Stimulated activated CD4-positive, alpha-beta T cell treated with anti-CD3 and anti-CD28 coated beads, Interleukin-15, amount 100 ng/mL, for 1 hour (primary cell): ENCODE measurements at places on chromosomes 12 and 14.

GRCh38 chr12:96263449-96263902, 69.3 kb downstream of the ELK3 start:
- DNase-seq, result no peak

DNA sequence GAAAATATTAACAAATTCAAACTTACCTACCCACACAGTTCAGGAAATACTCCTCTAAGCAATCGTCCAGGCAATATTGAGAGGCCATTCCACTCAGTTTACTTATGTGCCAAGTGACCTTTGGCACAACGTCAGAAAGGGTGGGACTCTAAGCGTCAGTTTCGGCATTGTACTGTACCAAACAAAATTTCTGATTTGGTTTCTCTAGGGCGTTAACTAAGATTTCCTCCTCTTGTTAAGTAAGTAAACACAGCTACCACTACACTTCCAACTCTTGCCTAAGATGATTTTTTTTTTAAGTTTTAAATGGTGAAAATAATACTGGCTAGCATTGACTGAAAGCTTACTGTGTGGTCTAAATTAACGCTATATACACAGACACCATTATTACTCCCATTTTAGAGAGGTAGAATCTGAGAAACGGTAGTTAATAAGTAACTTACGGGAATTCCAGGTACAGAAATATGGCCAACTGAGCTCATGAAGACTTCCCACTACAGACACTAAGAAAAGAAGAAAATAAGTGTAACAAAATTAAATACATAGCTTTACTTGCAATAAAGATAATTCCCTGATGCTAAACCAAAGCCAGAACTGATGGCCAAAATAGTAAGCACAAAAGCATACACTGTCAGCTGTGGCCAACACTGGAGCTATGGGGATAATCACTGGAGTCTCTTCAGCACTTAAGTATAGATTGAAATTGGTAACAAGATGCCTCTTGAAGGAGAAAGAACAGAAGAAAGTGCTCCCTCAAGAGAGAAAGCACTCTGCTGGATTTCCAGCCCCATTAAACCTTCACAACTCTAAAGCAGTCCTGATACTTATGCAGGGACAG, 76.1 kb downstream of the EPS8 start:
- no peak for DNase-seq

GRCh38 chr12:18992336-18992735, 137.2 kb upstream of the PLEKHA5 start:
- DNase-seq, result no peak

- DNase-seq, result no peak
Measured at GRCh38 chr14:90137807-90138206, 76.0 kb downstream of the KCNK13 start.

DNA sequence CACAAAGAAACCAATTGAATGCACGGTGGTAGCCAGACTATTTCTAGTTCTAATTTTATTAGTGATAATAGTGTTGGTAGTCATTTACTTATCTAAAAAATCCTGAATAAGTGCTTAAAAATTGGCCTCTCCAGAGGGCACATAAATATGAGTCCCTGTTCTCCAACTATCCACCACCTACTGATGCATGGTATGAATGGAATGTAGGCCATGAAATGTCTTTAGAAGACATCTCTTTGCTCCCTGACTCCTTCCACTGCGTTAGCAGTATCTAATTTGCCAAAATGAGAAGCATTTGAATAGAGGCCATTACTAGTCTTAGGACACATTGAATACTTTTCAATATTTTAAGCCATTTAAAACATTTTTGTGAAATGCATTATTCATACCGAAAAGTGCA, 261.7 kb downstream of the LRFN5 start:
- DNase-seq, result no peak

DNA sequence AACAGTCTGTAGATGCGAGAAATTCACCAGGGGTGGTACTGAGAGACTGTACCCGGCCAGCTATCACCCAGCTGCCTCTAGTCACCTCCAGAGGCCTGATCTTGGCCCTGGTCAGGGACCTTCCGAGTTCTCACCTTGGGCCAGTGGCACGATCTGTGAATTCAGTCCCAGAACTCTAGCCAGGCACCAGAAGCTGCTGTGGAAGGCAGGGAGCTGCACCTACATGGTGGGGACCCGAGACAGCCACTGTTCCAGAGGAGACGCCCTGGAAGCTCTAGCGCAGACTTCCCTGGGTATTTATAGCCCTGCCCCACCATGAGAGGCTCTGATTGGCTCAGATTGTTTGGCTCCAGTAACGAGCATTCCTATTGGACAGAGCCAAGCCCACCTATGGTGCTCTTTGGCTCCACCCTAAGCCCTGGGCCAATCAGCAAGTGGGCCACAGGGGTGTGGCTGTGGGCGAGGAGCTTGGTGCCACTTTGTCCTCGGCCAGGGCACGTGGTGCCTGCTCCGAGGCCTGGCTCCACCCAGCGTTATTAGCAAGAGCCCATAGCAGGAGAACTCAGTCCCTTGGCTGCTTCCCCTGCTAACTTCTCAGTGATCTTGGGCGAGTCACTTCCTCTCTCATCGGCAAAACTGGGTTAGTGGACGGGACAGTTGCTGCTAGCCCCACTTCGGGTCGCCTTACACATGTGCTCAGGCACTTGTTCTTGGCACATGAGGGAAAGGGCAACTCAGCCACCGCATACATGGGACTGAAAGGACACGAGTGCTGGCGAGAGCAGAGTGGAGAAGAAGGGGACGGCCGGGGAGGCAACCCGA, 89.0 kb upstream of the BCL11B start:
- no peak for DNase-seq

- DNase-seq, result no peak
Measured at GRCh38 chr12:1644534-1645438, 15.8 kb downstream of the WNT5B start.

- DNase-seq, result no peak
Measured at GRCh38 chr12:10967409-10967808, 19.3 kb downstream of the TAS2R50 start.

- DNase-seq, result no peak
Measured at GRCh38 chr12:50243507-50243906, 39.8 kb downstream of the LIMA1 start.

DNA sequence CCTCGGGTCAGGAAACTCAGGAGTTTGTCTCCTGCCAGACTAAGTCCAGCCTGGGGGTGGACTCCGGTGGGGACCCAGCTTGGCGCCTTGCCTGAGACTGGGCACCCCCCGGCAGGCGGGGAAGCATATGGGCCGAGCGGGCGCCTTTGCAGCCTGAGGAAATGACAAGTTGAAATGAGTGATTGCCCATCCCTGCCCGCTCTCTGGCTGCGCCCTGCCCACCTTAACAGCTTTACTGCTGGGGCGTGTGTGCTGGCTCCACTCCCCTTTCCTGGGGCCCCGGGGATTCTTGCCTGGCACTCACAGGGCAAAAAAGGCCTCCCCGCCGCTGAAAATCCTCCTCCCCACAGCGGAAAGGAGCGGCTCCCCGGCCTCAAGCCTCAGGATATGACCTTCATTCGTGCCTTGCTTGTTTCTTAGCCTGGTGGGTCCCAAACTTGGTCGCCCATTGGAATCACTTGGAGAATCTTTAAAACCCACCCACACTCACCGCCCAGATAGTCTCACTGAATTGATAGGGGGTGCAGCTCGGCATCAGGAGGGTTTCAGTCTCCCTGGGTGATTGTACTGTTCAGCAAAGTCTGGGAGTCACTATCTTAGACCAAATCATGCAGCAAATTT, 1.5 kb downstream of the RFLNA start:
- DNase-seq, result no peak

- DNase-seq, result no peak
Measured at GRCh38 chr12:74538491-74539258, 1.0 kb downstream of the ATXN7L3B start.

DNA sequence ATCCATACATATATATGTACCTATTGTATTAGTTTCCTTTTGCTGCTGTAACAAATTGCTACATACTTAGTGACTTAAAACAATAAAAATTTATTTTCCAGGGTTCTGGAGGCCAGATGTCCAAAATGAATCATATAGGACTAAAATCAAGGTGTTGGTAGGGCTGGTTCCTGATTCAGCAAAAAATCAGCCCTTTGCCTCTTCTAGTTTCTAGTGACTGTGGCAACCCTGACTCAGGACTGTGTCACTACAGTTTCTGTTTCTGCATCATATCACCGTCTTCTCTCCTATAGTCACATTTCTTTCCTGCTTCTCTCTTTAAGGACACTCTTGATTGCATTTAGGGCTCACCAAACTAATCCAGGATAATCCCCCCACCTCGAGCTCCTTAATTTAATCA, 386.3 kb upstream of the TBX3 start:
- no peak for DNase-seq

GRCh38 chr12:31120392-31121008, 46.8 kb downstream of the DDX11 start:
- DNase-seq, result no peak

DNA sequence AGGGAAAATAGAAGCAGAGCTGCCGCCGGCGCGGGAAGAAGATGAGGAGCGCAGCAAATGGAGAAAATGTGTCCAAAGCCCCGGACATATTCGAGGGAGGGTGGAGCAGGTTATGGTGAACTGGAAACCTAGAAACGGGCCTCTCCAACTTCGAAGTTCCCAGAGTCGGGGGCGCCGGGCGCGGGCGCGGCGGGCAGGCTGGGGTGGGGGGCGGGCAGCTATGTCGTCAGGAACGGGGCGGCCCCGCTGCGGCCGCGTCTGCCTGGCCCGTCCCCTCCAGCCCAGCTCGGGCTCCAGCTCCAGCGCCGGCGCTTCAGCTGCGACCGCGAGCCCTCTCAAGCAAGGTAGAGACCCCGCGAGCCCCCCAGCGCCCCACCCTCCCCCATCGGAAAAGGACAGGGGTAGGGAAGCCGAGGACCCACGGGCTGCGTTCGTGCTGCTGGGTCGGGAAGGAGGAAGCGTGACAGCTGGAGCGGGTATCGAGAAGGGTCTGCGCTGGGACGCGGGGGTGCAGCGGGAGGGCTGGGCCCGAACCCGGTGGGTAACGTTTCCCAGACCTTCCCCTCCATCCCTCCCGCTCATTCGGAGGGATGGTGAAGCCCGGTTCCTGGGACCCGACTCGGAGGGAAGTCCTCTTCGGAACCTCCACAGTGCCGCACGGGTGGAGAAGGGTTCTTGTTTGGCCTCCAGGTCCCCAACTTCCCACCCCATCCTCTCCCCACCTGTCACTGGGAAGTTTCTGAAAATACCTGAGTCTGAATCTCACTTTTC, 1.0 kb downstream of the DGKA start:
- DNase-seq, result no peak

GRCh38 chr14:51609955-51610283, 41.8 kb upstream of the FRMD6 start:
- DNase-seq, result no peak

GRCh38 chr14:94341656-94342333, 18.7 kb upstream of the SERPINA6 start:
- DNase-seq, result no peak

DNA sequence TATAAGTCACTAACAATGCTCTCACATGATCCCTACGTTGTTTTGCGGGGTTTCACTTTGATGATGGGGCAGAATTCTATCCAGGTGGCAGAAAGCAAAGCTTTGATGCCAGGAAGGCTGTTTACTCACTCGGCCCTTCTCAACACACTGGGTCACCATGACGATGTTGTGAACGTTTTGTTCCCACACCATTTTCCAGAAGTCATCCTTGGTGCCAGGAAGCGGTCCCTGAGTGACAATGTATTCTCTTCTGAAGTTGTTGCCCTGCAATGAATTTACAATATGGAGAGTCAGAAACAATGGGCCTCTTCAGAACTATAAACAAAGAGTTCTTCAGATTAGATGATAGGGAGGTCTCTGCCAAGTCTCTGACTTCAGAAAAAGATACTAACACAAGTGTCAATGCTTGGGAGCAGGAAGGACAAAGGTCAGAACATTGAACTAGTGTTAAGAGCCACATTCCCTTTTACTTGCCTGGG, 101.3 kb downstream of the PTPRB start:
- no peak for DNase-seq

DNA sequence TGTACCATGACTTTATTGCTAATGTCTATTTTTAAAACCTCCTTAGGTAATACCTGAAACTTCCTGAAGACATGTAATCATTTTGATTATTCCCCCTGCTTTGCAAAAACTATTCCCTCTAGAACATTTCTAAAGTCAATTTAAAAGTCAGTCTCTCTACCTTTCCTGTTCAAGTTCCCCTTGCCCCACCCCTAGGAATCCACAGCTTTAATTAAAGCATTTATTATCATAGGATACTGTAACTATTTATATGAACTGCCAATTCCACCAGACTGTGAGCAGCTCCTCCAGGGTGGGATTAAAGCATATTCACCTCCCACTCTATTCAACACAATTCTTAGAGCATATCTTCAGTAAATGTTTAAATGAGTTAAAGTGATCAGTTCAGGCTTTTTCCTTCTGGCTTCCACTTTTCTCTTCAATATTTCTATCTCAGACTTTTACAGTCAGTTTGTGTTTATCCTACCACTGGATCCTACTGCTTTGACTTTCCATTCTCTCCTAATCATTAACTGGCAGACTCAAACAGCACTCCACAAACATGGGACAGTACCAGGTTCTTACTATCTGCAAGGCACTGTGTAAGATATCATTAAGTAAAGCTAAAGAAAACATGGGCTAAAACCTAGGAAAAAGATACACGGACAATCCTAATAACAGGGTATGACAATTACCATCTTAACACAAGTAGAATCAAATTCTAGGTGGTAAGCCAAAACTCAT, 39.1 kb downstream of the PTPN21 start:
- DNase-seq, result no peak

DNA sequence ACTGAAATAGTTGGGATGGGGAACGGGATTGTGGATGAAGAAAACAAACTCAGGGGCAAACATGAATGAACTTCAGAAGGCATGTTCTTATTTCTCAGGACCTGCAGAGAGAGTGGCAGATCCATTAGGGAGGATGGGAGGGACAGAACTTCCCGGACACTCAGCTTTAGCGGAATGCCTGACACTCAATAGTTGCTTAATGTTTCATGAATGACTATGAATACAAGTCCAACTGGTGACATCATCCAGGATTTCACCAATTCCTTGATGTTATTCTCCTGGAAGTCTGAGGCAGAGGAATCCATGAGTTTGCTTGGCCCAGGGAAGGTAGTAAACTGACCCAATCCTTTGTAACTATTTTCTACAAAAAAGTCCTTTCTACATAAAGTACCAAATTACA, 37.8 kb upstream of the LRRC10 start:
- DNase-seq, result no peak

GRCh38 chr14:65703521-65703920, 291.0 kb downstream of the FUT8 start:
- DNase-seq, result no peak

DNA sequence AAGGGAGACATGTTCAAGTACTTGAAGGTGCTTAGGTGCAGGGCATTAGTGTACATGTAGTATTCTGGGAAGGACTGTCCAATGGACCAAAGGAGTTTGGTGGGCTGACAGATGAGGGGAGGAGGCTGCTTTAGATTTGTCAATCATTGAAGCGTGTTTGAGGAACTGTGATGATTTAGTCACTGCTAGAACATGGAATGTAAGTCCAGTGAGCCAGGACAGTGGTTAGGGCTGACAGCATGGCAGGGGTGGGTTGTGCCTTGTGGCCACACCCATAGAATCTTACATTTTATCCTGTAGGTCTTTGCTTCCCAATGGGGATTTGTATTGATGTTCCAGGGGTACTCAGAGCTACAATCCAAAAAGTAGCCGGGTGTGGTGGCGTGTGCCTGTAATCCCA, 24.6 kb downstream of the DIP2B start:
- DNase-seq, result no peak

GRCh38 chr12:82593901-82594396, 92.8 kb upstream of the TMTC2 start:
- no peak for DNase-seq
